ENCODE measurements at places on chromosomes 4 and X. TPM values are rescaled to one million over a fixed set of nuclear protein-coding genes. Genes with fewer than 3 reads are reported as not detected.

AMBN gene
- not detected for polyA plus RNA-seq

TRAPPC2 gene
- 11.6 TPM for polyA plus RNA-seq

DNA sequence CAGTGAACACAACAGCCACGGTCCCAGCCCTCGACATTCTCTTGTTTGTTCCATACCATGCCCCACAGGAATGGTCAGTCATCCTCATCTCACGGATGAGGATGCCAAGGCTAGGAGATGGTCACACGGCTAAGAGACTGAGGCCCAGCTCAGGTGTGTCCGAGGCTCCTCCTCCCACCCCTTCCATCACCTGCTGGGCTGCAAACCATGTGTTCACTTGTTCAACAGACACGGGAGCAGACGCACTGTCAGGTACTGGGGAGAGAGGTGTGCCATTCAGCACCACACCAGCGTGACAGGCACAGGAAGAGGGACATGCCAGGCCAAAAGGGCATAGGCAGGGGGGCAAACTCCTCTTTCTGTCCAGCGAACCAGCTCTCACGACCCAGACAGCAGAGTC, 45.9 kb downstream of the ABLIM2 start:
- DNase-seq, result no peak

- DNase-seq, result no peak
Observed at GRCh38 chr4:73866246-73866645, 2.9 kb upstream of the CXCL1 start.

MOB1B gene
- 6.3 TPM for polyA plus RNA-seq

TLR10 gene
- not detected for polyA plus RNA-seq

DNA sequence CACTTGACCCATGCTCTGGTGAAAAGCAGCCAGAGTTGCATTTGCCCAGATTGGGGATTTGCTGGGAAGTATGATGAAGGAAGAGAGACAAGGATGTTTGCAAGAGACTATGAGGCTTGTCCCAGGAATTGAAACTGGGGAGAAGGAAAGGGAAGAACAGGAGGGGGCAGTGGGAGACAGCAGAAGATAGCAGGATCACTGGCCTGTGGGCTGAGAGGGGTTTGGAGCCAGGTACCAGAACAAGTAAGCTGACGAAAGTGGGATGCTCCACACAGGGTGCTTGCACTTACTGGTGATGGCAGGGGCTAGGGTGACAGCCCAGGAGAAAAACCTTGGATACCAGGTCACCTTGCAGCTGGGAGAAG, 3.4 kb upstream of the LETM1 start:
- DNase-seq, result no peak

TASL gene
- not detected for polyA plus RNA-seq

F9 gene
- not detected for polyA plus RNA-seq

Data from A549 (cell line).